ENCODE measurements at places on chromosomes 3 and 15.
A peak's percentile ranks its signal among the peaks of the same experiment; 100 is the strongest.

GRCh38 chr3:197942956-197943556 is 6.9 kb upstream of the RPL35A start:
- peak; percentile 57 for DNase-seq

DNA sequence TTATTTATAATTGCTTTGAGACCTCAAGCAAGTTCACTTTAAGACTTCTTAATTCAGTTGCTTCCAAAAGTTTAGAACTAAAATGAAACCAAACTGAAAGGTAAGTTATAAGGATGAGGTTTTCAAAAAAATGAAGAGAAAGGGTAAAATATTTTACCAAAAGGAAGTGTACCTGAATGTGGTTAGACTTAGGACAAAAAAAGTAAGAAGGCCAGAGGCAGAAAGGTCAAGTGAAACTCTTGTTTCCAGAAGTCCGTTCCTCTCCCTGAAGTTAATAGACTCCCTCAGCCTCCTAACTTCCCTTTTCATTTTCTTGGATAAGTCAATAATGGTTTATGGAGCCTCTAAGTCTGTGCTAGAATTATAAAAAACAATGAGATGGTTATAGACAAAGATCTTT is 16.6 kb downstream of the BTLA start:
- DNase-seq, result no peak

DNA sequence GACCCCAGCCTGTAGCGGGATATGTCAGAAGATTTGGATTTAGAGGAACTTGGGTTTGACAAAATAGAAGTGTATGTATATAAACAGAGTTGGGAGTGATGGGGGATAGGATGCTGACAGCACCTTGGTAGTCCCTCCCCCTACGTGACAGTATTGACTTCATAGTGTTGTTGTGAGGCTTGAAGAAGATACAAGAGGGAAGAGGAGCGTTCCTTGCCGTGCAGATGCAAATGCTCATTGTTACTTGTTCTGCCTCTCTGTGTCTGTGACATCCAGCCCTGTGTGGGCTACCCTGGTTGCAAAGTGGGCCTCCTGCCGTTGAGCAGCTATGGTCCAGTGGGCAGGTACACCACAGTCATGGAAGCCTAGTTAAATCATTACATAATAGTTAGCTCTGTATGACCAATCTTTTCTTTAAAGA is 45.0 kb downstream of the SMAD3 start:
- peak; percentile 52 for DNase-seq

DNA sequence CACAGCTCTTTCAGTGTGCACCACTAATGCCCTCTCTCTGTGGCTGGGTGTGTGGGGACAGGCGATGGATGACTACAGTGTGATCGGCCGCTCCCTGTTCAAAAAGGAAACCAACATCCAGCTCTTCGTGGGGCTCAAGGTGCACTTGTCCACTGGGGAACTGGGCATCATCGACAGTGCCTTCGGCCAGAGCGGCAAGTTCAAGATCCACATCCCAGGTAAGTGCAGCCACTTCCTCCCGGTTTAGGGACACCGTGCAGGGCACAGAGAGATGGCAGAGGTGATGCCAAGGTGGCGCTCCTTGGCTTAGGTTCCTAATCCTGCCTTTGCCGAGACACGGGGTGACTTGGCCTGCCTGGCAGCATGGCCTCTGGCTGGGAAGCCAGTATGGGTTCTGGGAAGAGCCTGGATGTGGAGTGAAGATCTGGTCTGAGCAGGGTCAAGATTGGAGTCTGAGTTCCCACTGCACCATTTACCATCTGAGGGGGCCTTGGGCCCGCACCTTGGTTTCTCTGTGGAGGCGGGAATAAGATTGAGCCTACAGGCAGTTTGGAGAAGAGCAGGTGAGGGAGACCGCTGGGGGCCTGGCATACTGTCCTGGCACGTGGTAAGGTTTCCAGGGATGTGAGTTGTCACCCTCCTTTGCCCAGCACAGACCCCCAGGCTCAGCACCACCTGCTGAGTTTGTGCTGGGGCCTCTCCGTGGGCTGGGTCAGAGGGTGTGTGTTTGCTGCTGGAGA is 108.4 kb downstream of the DNAJB8 start:
- no peak for DNase-seq

- DNase-seq, result no peak
Measured at GRCh38 chr3:108599677-108600409, 10.3 kb downstream of the DZIP3 start.

DNA sequence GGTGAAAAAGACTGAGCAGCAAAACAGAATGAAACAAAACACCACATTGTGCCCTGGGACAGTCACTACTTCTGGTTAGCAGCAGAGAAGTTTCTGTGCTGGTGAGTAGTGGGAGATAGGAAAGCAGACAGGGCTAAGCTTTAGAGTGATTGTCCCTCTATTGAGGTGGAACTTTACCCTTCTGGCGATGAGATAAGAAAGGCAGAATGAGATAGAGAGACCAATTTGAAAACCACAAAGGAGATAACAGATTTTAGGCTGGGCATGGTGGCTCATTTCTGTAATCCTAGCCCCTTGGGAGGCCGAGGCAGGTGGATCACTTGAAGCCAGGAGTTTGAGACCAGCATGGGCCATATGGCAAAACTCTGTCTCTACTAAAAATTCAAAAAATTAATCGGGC is 208.5 kb downstream of the TBL1XR1 start:
- DNase-seq, result no peak

GRCh38 chr3:17946619-17947018 is 204.2 kb upstream of the TBC1D5 start:
- no peak for DNase-seq

Data from GM13977 (cell line).